Progenitor cell of endocrine pancreas (in vitro differentiated cells): ENCODE measurements at places on chromosomes 5 and 9.

DNA sequence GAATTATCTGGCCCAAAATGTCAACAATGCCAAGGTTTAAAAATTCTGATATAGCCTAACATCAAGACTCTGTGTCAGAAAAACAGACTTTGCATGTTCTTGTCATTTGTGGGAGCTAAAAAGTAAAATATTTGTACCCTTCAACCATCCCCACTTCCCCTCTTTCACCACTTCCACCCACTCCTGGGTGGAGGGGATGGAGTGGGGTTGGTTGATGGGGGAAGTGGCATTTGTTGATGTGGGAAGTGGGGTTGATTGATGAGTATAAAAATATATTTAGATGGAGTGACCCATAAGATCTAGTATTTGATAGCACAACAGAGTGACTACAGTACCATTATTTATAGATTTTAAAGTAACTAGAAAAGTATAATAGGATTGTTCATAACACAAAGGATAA is 55.0 kb upstream of the C9orf72 start:
- no peak overlapping the region for H3K4me3 ChIP-seq
- H3K4me1 ChIP-seq: peaks cover 22% of the 10 kb centered on the region
- H3K36me3 ChIP-seq: no peaks in the 10 kb centered on the region
- H3K27ac ChIP-seq: no peak overlapping the region
- no peak for DNase-seq

- H3K4me3 ChIP-seq: no peak overlapping the region
- H3K27ac ChIP-seq: no peak overlapping the region
- H3K36me3 ChIP-seq: no peaks in the 10 kb centered on the region
- H3K4me1 ChIP-seq: peaks cover 15% of the 10 kb centered on the region
These were observed 6.8 kb downstream of the HSPB3 start for GRCh38 chr5:54462281-54462680.

- no peak for DNase-seq
- peaks cover 6% of the 10 kb centered on the region for H3K4me1 ChIP-seq
- H3K27me3 ChIP-seq: peaks cover 17% of the 10 kb centered on the region
- H3K36me3 ChIP-seq: no peaks in the 10 kb centered on the region
- H3K27ac ChIP-seq: no peak overlapping the region
These were observed 399.9 kb upstream of the ADAMTSL1 start for GRCh38 chr9:18074041-18074440.

DNA sequence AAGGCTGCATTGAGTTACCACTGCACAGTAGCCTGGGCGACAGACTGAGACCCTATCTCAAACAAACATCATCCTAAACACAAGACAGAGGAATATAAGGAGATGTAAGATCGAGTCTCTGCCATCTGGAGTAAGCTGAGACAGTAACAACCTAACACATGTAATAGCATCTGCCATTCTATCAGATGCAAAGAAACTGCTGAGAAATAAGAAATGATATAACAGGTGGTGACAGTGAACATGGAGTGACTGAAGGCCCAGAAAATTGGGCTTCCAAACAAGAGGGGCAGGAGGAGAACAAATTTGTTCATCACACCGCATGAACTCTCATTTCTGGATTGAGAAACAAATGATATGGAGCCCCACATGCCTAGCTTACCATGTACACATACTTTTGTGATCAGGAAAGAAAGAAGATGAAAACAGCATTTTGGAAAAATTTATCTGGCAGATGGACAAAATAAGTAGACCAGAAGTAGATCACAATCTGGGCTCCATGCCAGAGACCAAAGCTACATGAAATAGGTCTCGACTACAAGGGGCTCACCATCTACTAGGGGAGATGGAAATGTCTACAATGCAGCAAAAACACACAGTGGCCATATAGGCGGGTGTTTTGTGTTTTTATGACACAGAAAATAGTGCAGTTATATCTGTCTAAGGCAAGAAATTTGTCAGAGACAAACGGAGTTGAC is 45.5 kb downstream of the ECPAS start:
- no peaks in the 10 kb centered on the region for H3K27me3 ChIP-seq
- peaks cover 5% of the 10 kb centered on the region for H3K4me1 ChIP-seq

DNA sequence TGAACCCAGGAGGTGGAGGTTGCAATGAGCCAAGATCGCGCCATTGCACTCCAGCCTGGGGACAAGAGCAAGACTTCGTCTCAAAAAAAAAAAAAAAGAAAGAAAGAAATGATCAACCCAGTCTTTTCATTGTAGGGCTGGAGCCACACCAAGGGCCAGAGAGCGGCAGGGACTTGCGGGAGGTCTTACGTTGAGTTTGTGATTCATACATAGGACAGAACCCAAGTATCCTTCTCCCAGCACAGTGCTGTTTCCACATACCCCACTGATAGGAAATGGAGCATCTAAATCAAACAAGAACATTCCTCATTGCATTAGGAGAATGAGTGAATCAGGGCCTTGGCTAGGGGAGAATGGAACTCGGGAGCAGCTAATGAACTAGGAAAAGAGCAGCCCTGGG is 3.5 kb upstream of the TNIP1 start:
- no peak for DNase-seq
- H3K36me3 ChIP-seq: no peaks in the 10 kb centered on the region
- H3K27ac ChIP-seq: no peak overlapping the region
- H3K4me1 ChIP-seq: peaks cover 16% of the 10 kb centered on the region
- peaks cover 7% of the 10 kb centered on the region for H3K27me3 ChIP-seq

- no peak overlapping the region for H3K4me3 ChIP-seq
- no peaks in the 10 kb centered on the region for H3K36me3 ChIP-seq
- DNase-seq: no peak
- no peak overlapping the region for H3K27ac ChIP-seq
These were observed 82.9 kb downstream of the C5orf15 start for GRCh38 chr5:133885566-133885965.

GRCh38 chr5:149323621-149324205 is 21.6 kb upstream of the GRPEL2 start:
- H3K27ac ChIP-seq: no peak overlapping the region
- no peaks in the 10 kb centered on the region for H3K27me3 ChIP-seq
- no peaks in the 10 kb centered on the region for H3K36me3 ChIP-seq
- DNase-seq: no peak
- peaks cover 8% of the 10 kb centered on the region for H3K4me1 ChIP-seq

DNA sequence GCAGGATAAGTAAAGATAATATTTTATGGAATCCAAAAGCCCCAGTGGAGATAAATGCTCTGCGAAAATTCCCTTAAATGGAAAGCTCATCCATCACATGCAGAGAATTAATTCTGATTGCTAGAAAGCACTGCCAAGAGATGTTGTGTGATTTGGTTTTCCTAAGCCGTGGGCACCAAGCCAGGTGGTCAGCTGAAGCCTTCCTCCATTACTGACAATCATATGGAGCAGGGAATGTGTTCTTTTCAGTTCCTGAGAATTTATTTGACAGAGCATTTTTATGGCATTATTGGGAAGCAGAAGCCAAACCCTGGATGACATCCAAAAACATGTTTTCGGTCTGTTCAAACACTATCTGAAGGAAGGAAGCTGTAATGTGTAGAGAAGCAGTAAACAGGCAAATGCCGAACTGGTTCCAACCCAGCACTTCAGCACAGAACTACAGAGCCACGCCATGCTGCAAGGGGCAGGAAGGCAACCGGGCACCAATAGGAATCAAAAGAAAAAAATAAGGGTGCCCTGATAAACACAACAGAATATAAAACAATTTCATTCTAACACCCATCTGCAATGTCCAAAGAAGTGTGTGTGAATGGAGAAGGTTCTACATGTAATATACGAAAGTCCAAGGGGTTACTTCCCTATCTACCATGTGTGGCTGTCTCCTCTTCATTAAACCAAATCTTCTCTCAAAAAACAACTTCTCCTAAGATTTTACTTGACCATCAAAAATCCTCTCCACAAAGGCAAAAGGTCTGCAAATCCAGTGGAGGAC is 12.3 kb downstream of the ARSB start:
- no peak for DNase-seq
- no peak overlapping the region for H3K4me3 ChIP-seq
- no peaks in the 10 kb centered on the region for H3K27me3 ChIP-seq

GRCh38 chr9:132125361-132125760 is 36.5 kb upstream of the NTNG2 start:
- peaks cover 59% of the 10 kb centered on the region for H3K27me3 ChIP-seq
- no peak for DNase-seq
- H3K36me3 ChIP-seq: no peaks in the 10 kb centered on the region
- H3K4me1 ChIP-seq: no peaks in the 10 kb centered on the region
- H3K4me3 ChIP-seq: no peak overlapping the region
- no peak overlapping the region for H3K27ac ChIP-seq

- no peak overlapping the region for H3K27ac ChIP-seq
- peaks cover 30% of the 10 kb centered on the region for H3K36me3 ChIP-seq
- DNase-seq: no peak
These were observed 20.1 kb downstream of the DAPK1 start for GRCh38 chr9:87517732-87518131.

DNA sequence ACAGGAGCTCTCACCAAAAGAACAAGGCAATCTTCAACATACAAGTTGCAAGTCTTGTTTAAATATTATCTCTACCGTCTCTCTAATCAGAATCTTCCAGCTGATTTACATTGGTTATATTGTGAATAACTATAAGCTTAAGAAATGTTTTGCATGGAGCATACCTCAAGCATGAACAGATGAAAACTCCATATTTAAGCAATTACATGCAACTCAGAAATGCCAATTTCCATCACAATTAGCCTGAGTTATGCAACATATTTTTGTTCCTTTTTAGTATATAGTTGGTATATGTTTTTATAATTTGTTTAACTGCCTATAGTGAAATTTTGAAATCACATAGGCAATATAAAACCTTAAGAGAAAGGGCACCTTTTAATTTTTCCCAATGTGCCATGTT is 142.5 kb downstream of the DENND1A start:
- no peak overlapping the region for H3K27ac ChIP-seq
- H3K36me3 ChIP-seq: no peaks in the 10 kb centered on the region
- no peaks in the 10 kb centered on the region for H3K27me3 ChIP-seq
- H3K4me3 ChIP-seq: no peak overlapping the region

DNA sequence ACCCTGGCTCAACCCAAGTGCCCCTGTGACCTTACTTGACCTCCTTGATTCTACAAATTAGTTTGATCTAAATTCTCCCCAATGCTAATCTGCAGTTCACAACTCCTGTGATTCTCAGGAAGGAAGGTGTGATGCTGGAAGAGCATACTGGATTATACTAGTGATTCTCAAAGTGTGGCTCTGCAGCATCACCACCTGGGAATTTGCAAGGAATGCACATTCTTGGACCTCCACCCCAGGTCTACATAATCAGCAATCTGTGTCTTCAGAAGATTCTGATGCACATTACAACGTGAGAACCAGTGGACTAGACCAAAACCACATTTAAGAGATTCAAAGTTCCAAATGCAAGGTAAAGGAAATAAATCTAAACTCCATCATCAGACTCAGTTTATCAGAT is 198.6 kb downstream of the AGTPBP1 start:
- peaks cover 3% of the 10 kb centered on the region for H3K36me3 ChIP-seq
- no peak overlapping the region for H3K4me3 ChIP-seq
- H3K4me1 ChIP-seq: peaks cover 6% of the 10 kb centered on the region
- no peaks in the 10 kb centered on the region for H3K27me3 ChIP-seq
- H3K27ac ChIP-seq: no peak overlapping the region
